T-helper 2 cell treated with Interferon-gamma antibody and Interleukin-4, amounts not matched to agents 5 μg/mL and 100 μg/mL, for 36 hours (primary cell): ENCODE measurements at places on chromosomes 5 and 9.

- no peak for DNase-seq
Measured at GRCh38 chr9:108153416-108153815, 663.8 kb upstream of the KLF4 start.

- DNase-seq: no peak
Measured at GRCh38 chr9:22088717-22089061, 79.6 kb upstream of the CDKN2B start.

DNA sequence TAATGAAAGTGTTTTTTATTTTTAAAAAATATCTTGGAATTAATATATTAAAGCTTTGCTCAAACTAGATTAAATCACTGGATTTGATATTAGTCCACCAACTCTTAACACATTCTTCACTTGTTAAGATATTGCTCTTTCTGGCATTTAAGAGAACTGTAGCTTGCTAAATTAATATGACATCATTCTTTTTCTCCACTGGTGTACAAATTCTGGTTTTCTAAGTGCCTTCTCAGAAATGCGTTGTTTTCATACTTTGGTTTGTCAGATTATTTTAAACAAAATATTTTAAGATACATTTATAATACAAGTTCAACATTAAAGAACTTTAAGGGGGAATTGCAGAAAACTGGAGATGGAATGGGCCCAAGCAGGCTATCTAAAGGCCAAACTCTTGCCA lies 87.6 kb upstream of the IFNE start:
- no peak for DNase-seq

GRCh38 chr5:54702470-54702869 lies 184.9 kb downstream of the SNX18 start:
- DNase-seq: no peak

DNA sequence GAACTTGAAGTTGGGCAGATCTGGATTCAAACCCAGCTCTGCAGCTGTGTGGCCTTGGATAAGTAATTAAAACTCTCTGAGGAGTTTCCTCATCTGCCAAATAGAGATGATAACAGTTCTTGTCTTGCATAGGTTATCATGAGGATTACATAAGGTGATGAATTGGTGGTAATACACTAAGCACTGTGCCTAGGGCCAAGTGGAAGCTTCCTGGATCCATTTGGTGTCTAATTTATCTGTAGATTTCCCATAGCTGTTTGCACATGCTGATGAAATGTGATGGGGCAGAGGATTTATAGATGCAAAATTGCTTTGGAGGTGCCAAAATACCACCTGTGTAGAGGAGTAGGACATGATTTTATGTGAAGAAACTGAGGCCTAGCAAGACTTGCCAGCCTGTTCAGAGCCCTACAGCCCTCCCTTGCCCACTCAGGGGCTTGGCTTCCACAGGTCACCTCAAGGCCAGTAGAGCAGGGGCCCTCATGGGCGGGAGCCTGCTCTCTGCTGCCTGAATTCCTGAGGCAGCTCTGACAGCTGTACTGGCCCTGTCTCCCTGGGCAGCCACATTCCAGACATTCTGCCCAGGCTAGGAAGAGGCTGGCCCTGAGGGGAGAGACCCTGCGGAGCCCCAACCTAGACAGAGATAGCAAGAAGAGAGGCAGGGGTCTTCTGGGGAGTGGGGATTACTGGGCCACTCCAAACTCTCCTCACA lies 5.9 kb upstream of the FAT2 start:
- no peak for DNase-seq

- no peak for DNase-seq
Measured at GRCh38 chr5:22226423-22226822, 626.7 kb downstream of the CDH12 start.

GRCh38 chr5:9335269-9335668 lies 210.6 kb downstream of the SEMA5A start:
- no peak for DNase-seq

DNA sequence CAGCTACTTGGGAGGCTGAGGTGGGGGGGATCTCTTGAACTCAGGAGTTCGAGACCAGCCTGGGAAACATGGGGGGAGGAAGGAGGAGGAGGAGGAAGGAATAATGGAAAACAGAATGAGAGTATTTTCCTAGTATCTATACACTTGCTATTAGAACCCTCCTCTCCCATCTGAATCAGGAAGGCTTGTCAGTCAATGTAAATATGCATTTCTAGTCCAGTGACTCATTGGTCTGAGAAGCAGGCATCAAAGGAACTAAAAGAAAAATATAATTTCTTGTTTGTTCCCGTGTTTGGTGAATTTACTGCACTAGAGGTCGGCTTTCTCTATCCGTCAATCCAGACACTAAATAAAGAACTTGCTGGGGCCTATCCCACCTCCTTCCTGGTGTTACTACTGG lies 88.6 kb downstream of the AGTPBP1 start:
- no peak for DNase-seq

DNA sequence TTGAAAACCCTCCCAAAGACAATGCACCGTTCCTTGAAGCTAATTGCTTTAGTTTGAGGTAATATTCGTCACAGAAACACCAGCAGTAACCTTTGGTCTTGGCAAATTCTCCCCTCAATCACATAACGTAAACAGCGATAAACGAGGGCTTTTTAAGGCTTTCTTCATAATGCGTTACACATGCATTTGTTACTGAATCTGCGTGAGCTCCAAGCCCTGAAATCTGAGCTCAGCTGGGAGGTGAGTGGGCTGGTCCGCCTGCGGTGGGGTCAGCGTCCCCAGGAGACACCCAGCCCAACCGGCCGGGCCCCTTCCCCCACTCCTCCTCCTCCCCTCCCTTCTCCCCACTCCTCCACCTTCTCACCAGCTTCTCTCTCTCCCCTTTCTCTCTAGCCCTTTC lies 91.1 kb downstream of the BARX1 start:
- no peak for DNase-seq

- DNase-seq: no peak
Measured at GRCh38 chr5:117095346-117096332, 521.0 kb upstream of the SEMA6A start.

DNA sequence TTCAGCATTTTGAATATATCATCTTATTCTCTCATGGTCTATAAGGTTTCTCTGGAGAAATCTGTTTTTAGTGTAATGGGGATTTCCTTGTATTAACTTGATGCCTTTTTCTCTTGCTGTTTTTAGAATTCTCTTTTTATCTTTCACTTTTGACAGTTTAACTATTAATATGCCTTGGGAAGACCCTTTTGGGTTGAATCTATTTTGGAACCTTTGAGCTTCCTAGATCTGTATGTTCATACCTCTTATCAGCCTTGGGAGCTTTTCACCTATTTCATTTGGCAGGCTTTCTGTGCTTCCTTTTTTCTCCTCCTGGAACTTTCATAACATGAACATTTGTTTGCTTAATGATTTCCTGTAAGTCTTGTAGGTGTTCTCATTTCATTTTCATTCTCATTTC lies 22.2 kb downstream of the RCL1 start:
- DNase-seq: no peak

- DNase-seq: no peak
Measured at GRCh38 chr9:114824110-114824509, 18.3 kb upstream of the TNFSF15 start.

- DNase-seq: no peak
Measured at GRCh38 chr5:9148242-9148641, 397.6 kb downstream of the SEMA5A start.

- DNase-seq: no peak
Measured at GRCh38 chr9:134961331-134962064, 43.8 kb upstream of the FCN1 start.

DNA sequence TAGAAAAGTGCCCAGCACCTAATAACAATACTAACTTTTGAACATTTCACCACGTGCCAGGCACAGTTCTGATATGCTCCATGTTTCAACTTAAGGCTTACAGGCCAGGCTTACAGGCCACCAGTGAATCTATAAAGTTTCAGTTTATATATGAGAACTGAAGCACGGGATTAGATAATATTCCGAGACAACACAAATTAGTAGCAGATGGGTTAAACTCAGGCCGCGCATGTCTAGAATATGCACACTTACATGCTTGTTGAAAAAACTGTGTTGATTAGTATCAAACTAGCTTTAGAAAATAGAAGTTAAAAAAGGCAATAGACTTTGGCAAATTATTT lies 587.9 kb downstream of the MTRR start:
- no peak for DNase-seq

- no peak for DNase-seq
Measured at GRCh38 chr5:55064523-55064922, 37.9 kb upstream of the GZMA start.

DNA sequence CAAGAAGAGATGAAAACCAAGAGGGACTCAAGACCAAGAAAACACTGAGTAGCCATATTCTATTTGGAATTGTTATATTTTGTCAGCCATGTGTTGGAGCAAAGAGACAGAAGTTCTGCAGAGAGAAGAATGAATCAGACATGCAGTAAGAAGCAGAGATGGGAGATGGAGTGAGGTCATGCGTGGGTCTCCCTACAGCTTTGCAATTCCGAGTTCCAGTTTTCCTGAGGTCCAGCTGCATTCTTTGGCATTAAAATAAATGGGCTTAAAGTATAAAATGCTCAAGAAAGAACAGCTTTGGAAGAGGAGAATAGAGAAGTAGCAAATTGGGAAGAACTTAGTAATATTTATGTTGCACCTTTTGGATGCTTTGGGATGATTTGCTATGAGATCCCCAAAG lies 361.6 kb downstream of the NPR3 start:
- DNase-seq: no peak

GRCh38 chr5:94467346-94467953 lies 151.0 kb downstream of the KIAA0825 start:
- DNase-seq: no peak

- no peak for DNase-seq
Measured at GRCh38 chr5:157150995-157151394, 8.3 kb upstream of the MED7 start.

DNA sequence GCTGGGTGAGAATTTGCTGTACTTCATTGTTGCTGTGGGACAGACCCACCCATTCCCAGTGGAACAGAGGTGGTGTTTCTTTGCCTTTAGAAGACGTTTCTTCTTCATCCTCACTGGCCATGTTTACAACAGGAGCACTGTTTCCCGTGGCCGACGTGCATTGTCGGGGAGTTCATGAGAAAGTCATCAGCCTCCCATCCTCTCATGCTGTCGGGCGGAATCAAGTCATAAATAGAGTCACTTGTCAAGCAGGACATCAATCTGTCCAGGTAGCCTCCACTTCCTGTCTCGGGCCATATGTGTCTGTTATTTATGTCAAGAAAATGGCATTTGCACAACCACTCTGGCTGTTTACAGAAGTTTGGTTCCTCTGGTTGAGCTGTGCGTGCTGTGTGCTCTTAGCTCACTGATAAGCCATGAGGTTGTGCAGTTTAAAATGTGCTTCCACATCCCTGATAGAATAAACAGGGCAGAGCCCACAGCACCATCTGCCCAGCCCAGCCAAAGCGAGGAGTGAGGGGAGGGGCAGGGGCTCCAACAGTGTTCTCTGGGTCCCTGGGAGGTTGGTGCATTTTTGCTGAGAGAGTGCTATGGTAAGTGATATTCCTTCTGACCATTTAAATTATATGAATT lies 401.9 kb upstream of the IRX2 start:
- DNase-seq: no peak

DNA sequence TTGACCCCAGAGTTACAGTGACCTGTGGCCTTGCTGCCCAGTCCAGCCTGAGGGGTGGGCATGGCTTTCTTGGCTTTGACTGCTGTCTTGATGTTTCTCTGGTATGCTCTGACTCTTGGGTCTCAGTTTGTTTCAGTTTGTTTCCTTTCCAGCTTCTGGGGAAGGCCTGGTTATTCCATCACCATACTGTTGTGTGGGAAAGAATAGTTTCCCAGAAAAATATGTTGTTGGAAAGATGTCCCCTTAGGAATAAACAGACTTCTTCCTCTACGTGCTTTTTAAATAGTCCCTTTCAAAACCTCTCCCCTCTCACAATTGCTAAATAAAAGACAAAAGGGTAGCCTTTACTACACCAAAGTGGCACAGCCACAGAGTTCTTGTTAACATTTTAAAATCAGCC lies 49.5 kb downstream of the EGFLAM start:
- no peak for DNase-seq

DNA sequence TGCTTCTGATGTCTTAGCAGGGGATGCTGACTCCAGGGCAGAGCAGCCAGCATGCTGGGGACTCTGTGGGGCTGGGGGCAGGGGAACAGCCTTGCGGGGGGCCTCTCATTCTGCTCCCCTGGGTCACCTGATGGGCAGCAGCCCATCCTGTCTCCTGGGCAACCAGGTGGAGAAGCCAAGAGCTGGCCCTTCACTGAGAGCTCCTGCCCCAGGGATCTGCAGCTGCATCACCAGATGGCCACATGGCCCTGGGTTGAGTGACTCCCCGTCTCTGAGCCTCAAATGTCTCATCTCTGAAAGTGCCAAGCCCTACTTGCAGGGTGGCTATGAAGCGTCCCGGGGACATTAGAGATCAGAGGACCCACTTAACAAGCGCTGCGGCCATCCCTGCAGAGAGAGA lies 49.1 kb downstream of the LRSAM1 start:
- no peak for DNase-seq

- no peak for DNase-seq
Measured at GRCh38 chr5:24222876-24223275, 421.9 kb downstream of the CDH10 start.

DNA sequence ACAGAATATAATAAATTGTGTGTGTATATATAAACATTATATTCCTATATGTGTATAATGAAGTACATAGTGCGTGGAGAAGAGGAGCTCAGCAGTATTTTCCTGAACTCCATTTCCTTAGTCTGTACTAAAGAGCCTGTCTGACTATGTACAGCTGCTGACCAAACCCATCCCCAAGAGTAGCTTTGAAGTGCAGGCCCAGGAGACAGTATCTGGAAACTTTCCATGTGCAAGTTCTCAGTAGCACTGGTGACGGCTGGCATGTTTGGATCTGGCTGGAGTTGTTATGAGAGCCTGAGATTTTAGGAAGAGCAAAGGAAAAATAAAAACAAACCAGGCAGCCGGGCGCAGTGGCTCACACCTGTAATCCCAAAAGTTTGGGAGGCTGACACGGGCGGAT lies 244.2 kb downstream of the RFK start:
- no peak for DNase-seq

DNA sequence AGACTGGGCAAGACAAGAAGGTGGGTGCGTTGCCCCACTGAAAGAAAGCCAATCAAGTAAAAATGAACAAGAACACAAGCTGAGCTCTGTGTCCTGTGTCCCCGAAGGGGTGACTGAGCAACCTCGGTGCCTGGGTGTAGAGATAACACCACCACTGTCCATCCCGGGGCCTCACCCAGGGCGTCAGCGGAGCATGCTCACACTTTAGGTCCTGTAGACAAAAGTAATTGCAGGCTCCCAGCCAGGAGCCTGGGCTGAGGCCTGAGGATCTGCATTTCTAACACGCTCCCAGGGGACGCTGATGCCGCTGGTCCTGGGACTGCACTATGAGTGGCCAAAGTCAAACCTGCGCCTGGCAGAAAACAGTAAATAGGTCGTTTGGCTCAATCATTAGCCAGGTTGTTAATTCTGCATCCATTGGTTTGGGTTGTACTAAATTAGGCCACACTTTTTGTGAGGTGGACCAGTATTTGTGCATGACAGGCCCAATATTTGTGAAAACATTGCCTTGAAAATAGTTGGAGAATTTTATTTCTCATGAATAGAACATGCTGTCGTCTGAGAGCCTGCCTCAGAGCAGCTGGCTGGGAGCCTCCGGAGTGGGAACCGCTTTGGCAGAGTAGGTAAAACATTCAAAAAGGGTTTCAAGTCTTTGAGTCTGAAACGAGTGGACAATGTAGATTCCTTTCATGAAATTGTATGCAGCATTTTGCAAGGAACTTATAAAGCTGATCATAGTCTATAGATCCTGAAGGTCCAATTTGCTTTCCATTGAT lies 38.3 kb downstream of the ANKRD33B start:
- DNase-seq: no peak
